Activated CD4-positive, alpha-beta memory T cell treated with anti-CD3 and anti-CD28 coated beads for 36 hours (primary cell): ENCODE measurements at places on chromosomes 7 and 10. TPM values are rescaled to one million over a fixed set of nuclear protein-coding genes. Genes with fewer than 3 reads are reported as not detected.

Gene TUBB8
- not detected for total RNA-seq

DNA sequence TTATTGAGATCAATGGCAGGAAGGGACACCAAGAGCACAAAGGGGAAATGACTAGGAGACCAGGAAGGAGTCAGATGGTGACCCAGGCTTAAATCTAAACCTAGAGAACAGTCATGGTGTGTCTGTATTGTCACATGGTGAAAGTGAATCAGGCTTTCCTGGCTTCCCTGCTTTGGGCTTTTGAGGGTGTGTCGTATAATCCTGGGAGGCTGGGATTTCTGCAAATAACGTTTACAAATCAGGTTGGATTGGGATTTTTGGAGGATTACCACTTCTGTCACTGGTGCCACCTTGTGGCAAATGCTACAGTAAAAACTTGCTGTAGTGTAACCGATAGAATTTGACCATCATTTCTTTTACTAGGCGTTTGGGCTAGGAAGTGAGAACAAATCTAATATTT, 502.6 kb downstream of the NRG3 start:
- DNase-seq, result no peak

GRCh38 chr10:6123532-6123931, 34.7 kb downstream of the RBM17 start:
- DNase-seq, result peak; percentile 27

Gene CTAGE4
- total RNA-seq, result 3.6 TPM

DNA sequence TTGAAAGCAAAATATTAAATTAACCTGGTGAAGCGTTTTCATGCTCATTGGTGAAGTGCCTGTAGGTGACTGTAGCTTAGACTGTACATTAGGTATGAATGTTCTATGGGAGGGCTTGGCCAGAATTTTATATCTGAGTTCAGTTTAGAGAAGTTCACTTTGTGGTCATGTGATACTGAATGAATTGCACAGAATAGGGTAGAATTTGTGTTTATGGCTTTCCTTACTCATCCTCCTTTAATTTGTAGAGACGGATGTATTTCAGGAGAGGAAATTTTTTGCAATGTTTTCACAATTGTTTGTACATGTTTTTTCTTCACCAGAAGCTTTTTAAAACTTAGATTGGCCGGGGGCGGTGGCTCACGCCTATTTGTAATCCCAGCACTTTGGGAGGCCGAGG, 32.3 kb downstream of the REEP3 start:
- DNase-seq, result no peak

GRCh38 chr7:96481796-96482195, 159.9 kb upstream of the SLC25A13 start:
- DNase-seq, result no peak

GRCh38 chr7:50908628-50909290, 126.1 kb upstream of the GRB10 start:
- DNase-seq, result no peak

- no peak for DNase-seq
Measured at GRCh38 chr7:50621973-50622490, 56.8 kb upstream of the DDC start.

- no peak for DNase-seq
Measured at GRCh38 chr7:155852426-155853301, 40.4 kb upstream of the SHH start.

Gene FAM237B
- not detected for total RNA-seq

DNA sequence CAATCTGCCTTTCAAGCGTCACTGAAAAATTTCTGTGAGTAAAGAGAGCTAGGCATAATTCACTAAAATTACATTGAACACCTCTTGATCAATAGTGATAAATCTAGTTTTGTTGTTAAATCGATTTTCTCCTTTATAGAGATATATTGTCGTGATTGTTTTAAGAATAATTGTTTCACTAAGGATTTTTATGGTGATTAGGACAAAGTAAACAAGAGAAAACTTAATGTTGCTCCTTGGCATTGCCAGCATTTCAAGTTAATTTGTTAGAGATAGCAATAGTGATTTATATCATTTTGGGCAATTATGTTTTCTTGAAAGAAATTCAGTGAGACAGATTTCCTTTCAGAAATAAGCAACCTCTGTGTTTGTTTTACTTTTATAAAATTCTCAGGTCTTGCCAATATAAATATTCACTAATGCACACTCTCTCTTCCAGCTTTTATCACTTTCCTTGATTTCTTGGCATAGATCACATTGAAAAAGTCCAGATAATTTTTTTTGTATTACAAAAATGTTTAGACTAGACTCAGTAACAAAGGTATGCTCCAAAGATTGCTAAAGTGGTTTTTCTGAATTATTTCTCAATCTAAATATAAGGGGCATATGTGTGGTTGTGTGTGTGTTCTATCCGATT, 538.7 kb downstream of the TFEC start:
- DNase-seq, result no peak

Gene PLCE1
- not detected for total RNA-seq

Gene FAM13C
- not detected for total RNA-seq

- peak; percentile 26 for DNase-seq
Measured at GRCh38 chr7:150665896-150666295, 19.6 kb upstream of the GIMAP2 start.

GRCh38 chr10:75292794-75293445, 57.2 kb upstream of the COMTD1 start:
- DNase-seq, result no peak

GRCh38 chr7:49397750-49398149, 375.7 kb upstream of the VWC2 start:
- DNase-seq, result no peak

DNA sequence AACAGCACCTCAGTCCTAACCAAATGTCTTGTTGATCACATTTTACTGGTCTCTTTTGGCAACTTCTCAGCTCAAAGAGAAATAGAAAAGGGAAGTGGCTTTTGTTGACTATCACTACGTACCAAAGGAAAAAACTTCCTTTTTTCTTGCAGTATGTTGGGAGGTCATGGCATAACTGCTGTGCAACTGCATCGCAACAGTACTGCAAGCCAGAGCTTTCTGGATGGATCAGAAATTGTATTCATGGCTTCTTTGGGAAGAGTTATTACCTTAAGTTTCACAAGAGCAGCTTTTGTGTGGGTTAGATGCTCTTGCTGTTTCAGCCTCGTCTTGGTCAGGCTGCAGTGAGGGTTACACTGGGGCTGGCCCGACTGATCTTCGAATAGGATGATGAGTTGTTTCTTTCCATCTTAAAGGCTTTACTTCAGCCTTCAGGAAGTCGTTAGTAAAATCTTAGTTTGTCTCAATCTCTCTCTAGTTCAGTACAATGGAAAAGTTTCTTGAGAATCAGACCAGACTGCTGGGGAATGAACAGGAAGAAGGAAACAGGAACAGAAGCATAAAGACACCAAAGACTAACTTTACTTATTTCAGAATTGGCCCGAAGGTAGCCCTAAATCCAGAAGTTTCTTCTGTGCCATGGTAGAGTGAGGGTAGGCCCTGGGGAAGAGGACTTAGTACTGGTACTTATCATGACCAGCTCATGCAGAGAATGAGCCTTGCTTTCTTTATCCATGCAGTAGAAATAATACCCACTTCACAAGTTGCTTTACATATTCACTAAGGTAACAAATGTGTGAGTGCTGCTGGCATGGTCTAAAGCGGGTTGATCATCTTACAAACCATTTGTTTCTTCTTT, 153.6 kb downstream of the CELF2 start:
- peak; percentile 83 for DNase-seq

GRCh38 chr7:136950331-136950730, 81.9 kb downstream of the CHRM2 start:
- DNase-seq, result no peak

Gene TRIL
- not detected for total RNA-seq

- DNase-seq, result no peak
Measured at GRCh38 chr7:132469264-132469663, 107.0 kb downstream of the PLXNA4 start.

- peak; percentile 60 for DNase-seq
Measured at GRCh38 chr10:95295031-95295755, 4.4 kb upstream of the PDLIM1 start.

Gene CALHM1
- total RNA-seq, result not detected

Gene BNIP3
- 84.9 TPM for total RNA-seq

Gene CFAP43
- total RNA-seq, result 0.19 TPM

Gene GJD4
- total RNA-seq, result not detected

Gene DBNL
- total RNA-seq, result 129 TPM

Gene ADO
- 27.1 TPM for total RNA-seq

GRCh38 chr7:139773371-139773770, 4.4 kb downstream of the HIPK2 start:
- no peak for DNase-seq
